ENCODE measurements at places on chromosomes 2 and 18.

DNA sequence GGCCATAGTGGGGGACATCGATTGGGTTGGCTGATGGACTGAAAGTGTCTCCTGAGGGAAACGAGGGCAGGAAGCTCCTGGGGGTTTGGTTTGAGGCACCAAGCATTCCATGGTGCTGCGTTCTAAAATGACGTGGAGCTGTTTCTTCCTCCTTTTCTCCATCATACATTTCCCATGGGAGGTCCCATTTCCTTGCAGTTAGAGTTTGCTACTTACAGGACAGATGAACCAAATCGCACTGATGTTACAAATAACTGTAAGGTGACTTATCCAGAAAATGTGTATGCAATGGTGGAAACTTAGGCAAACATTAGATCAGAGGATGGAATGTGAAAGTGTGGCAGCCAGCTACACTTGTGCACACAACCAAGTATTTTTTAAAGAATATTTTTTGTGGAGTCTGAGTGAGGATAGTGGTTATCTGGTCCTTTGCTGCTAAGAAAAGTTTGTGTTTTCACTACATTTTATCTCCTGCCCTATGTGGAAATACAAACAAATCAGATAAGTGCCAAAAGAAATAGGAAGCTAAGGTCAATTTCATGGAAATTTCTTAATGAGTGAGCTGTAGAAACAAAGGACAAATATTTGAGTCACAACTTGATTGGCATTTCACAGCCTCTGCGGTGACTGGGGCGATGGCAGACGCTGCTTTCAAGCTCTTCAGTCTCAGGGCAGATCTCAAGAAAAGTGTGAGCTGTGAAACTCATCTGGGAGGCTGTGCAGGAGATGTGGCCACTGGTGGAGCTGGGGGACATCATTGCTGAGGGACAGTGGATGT is 256.2 kb downstream of the TSN start:
- no peak for DNase-seq

DNA sequence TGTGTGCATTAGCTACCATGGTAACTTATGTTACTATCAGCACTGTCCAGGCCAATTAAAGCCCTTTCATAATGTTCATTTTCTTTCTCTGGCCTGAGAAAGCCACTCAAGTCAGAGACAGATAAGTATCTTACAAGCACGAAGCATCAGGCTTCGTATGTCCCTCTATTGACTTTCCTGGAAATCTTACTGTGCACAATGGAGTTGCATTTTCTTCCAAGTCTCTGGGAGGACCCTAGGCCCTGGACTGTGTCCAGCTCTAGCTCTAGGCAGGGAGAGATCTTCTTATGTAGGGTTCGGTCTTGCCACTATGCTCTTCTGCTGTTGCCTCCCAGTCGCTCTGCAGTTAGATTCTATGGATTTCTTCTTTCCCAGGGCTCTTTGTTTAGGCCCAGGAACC is 40.0 kb upstream of the ITGA6 start:
- DNase-seq, result no peak

GRCh38 chr2:11753452-11753885 is 7.0 kb downstream of the LPIN1 start:
- DNase-seq, result peak; percentile 94

- no peak for DNase-seq
These were observed 110.9 kb upstream of the RMP24 start for GRCh38 chr18:35861367-35862118.

- DNase-seq, result peak; percentile 96
These were observed 4.9 kb upstream of the STK17B start for GRCh38 chr2:196176142-196176738.

GRCh38 chr2:84619794-84620371 is 103.6 kb downstream of the DNAH6 start:
- no peak for DNase-seq

- DNase-seq, result no peak
These were observed 16.2 kb upstream of the APOB start for GRCh38 chr2:21059885-21060610.

GRCh38 chr2:116819355-116819754 is 995.1 kb upstream of the DDX18 start:
- peak; percentile 5 for DNase-seq

GRCh38 chr2:171319164-171319810 is 114.5 kb downstream of the METTL8 start:
- peak; percentile 77 for DNase-seq

DNA sequence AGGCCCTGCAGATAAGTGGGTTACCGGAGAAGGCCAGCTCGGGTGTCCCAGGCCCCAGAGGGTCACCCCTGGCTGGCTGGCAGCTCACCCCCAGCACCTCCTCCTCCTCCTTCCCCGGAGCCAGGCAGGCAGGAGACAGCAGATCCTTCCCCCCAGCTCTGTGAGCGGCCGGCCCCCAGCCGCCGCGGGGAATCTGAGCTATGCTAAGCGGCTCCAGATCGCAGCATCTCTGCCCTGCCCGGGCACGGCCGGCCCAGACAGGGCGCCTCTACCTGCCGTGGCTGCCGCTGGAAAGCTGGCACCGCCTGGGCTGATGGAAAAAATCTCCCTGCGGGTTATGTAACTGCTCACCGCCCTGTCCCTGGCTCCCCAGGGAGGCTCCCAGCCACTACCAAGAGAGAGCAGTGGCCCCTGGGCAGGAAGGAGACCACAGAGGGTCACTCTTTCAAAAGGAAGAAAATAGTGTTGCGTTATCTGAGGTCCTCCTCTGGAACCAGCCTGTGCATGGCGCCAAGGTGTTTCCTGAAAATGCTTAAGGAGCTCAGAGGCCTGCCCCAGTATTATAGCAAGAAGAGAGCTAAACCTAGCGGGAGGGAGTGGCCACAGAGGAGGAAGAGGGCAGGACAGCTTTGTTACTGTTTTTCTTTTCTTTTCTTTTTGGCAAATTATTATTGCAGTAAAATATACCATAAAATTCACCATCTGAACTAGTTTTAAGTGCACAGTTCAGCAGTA is 179.0 kb downstream of the SMAD7 start:
- DNase-seq, result no peak

- DNase-seq, result no peak
These were observed 340 bp downstream of the SLC40A1 start for GRCh38 chr2:189580241-189580651.

GRCh38 chr2:177338177-177338721 is 54.3 kb upstream of the AGPS start:
- no peak for DNase-seq

- DNase-seq, result no peak
These were observed 180.9 kb downstream of the ZBTB7C start for GRCh38 chr18:48228301-48228715.

- DNase-seq, result no peak
These were observed 2.3 kb downstream of the INSIG2 start for GRCh38 chr2:118090387-118091139.

DNA sequence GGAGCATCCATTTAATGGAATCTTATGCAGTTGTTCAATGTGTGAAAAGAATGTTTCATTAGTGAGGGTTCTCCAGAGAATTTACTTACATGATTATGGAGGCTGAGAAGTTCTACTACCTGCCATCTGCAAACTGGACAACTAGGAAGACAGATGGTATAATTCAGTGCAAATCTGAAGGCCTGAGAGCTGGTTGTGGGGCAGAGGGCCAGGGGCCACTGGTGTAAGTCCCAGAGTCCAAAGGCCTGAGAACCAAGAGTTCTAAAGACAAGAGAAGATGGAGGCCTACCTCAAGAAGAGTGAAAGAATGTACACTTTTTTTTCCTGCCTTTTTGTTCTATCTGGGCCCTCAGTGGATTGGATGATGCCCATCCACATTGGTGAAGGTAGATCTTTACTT is 114.8 kb downstream of the DDX1 start:
- no peak for DNase-seq

- no peak for DNase-seq
These were observed 24.1 kb downstream of the IGFBP2 start for GRCh38 chr2:216657086-216657855.

DNA sequence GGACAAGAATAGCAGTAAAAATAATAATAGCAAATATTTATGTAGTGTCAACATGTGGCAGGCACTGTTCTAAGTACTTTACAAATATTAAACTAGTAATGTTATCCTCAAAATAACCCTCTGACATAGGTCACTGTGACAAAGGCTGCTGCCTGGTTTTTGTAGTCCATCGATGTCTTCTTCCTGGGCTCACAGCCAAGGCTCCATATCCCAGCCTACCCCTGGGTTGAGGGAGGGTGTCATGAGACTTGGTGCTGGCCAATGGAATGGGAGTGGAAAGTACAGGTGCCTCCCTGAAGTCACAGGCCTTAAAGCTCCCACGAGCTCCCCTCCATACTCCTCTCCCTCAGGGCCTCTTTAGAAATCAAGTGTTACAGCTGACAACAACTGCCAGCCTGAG is 159.3 kb downstream of the CYRIA start:
- no peak for DNase-seq

- DNase-seq, result no peak
These were observed 225.8 kb upstream of the SIX3 start for GRCh38 chr2:44715671-44716081.

DNA sequence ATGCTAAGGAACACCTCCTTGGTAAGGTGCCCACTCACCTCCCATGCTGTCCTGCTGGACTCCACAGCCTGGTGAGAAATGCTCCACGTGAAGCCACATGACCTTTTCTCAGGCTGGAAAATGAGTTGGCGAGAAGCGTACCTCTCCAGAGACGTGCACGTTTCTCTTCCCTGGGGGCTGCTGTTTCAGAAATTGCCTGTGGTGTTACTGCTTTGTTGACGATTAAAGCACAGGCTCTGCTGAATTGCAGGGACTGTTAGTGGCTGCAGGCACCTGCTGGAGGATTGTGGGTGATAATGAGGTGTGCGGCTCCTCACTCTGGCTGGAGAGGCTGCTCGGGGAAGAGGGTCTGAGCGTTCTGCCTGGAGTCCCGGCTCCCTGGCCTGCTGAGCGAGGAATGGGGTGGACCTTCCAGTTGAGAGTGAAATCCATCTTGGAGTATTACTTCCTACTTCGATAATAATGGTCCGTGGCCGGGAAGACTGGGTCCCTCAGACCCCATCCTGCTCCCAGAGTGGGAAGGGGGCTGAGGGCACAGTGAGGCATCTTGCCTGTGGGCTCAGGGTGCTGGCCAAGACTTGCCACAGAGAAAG is 199.3 kb upstream of the HDAC4 start:
- no peak for DNase-seq

GRCh38 chr18:59623456-59624368 is 73.5 kb downstream of the CCBE1 start:
- DNase-seq, result no peak

- no peak for DNase-seq
These were observed 213.6 kb upstream of the SP5 start for GRCh38 chr2:170501421-170502043.

GRCh38 chr18:23568281-23569138 is 17.8 kb downstream of the NPC1 start:
- no peak for DNase-seq

DNA sequence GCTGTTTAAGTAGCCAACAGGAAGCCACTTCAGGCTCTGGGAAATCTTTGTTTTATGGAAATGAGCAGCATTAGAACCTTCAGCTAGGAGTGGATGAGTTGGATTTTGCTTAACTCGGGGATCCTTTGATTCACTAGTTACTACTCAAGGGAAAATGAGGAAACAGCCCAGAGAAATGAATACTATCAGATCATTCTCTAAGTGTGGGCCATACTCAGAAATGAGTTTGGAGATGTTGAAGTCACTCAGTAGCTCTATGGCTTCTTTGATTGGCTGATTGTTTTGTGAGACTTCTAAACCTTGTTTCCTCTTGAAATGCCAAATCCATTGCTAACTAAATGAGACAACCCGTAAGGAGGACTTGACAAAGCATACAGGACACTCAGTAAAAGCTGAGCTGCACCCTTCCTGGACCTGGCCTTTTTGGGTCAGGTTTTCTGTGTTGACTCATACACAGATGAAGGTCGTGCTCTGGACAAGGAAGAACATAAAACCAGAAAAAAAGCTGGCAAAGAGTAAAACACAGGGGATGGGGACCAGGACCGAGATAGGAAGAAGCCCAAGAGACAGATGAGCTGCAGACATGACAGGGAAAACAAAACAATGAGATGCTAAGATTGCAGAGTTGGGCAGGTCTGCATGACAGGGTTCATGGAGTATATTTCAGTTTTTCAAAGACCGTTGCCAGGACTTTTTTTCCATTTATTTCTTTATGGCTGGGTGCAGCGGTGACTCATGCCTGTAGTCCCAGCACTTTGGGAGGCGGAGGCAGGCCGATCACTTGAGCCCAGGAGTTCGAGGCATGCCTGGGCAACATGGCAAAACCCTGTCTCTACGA is 41.6 kb downstream of the INO80C start:
- no peak for DNase-seq

DNA sequence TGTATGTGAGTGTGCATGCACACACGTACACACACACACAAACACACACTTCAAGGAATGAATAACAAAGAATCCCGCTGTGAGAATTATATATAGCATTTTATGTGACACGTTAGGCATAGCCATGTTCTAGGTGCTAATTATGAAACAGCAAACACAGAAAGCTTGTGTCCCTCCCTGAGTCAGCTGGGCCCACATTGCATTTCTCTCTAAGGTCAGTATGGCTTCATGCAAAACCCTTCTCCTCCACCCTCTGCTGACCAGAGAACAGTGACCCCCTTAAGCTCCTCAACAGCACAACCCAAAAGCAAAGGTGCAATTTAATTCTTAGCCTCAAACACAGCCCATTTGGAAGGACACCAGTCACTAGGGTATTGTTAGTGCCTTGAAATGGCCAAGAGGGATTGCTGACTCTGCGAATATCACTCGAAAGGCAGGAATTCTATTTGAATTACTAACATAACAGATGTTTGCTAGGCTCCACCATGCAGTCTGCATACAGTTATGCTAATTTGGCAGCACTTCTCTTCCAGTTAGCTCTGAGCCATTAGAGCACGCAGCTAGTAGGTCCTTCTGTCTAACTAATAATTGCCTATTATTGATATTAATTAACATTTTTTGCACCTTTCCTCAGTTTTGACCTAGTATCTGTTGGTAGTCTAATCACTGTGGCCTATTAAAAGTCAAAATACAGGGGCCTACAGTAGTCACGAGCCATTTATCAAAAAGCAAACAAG is 149.0 kb downstream of the LNPK start:
- no peak for DNase-seq

- peak; percentile 34 for DNase-seq
These were observed 375 bp downstream of the WNT10A start for GRCh38 chr2:218880859-218881594.

DNA sequence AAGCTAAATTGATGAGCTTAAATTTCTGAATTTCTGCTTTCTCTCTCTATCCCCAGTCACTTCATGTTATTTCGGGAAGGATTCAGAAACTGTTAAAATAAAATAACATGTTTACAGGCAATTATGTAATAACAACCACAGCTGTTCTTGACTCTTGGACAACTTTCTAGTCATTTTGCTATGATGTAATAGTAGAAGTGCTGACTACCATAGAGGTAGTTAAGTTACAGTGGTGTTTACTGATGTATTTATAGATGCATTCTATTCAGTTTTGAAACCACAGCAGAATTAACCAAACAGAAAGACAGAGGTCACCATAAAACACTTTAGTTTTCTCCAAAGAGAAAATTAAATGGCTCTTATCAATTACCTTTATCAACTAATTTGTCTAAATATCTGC is 1292.0 kb upstream of the CHAC2 start:
- DNase-seq, result no peak

DNA sequence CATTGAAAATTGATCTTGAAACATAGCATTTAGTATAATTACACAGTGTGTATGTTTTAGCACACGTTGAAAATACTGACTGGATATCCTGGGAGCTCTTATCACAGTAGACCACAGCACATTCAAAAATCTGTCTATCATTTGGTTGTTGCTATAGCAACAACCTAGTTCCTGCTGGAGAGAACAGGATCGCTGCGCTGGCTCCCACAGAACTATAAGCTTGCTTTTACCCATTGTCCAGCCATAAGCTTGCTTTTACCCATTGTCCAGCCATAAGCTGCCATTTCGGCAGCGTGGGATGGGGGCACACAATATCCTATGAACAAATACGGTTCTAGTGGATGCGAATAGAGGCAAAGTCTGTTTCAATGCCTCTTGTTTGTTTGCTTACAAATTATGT is 70.4 kb upstream of the ST6GAL2 start:
- DNase-seq, result no peak
